ENCODE measurements at places on chromosomes 16 and 17.

GRCh38 chr16:55900616-55901393 is 25.6 kb upstream of the CES5A start:
- no peak for DNase-seq

DNA sequence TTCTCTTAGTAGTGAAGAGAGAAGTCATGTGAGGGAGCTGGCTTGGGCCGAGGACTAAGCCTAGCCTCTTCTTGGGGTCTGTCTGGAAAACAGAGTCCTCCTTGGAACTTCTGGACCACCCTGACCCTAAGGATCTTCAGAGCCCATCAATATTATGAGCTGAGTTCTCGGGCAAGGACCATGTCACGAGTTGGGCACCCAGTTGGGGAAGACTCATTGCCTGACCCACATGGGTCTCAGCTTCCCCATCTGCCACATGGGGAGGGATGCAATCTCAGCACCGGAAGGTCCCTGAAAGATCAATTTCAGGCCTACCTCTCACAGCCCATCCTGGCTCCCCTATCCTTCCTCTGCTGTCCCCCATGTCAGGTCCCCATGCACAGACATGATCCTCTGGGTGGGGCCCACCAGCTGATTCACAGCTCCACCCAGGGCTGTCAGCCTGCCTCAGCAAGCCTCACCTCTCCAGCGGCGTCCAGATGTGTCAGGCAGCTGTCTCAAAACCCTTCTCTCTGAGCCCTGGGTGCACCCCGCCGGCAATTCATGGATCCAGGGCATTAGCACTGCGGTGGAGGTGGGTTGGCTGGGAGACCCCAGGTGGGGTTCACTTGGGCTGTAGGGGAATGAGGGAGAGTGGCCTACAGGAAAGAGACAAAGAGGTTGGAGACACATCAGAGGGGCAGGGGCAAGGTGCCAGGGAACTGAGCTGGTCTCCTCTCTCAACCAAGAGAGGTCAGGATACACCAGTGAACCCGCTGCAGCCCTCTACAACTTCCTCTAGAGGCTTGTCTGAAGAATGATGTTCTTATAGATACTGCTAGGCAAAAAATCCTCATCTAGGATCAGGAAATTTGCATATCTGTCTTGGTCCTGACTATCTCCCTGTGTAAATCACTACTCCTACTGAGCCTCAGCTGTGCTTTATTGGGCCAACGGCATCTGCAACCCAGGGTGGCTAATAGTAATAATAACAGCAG is 1.8 kb downstream of the NLRP1 start:
- DNase-seq: no peak

- no peak for DNase-seq
Observed at GRCh38 chr16:11674001-11674817, 6.0 kb downstream of the SNN start.

DNA sequence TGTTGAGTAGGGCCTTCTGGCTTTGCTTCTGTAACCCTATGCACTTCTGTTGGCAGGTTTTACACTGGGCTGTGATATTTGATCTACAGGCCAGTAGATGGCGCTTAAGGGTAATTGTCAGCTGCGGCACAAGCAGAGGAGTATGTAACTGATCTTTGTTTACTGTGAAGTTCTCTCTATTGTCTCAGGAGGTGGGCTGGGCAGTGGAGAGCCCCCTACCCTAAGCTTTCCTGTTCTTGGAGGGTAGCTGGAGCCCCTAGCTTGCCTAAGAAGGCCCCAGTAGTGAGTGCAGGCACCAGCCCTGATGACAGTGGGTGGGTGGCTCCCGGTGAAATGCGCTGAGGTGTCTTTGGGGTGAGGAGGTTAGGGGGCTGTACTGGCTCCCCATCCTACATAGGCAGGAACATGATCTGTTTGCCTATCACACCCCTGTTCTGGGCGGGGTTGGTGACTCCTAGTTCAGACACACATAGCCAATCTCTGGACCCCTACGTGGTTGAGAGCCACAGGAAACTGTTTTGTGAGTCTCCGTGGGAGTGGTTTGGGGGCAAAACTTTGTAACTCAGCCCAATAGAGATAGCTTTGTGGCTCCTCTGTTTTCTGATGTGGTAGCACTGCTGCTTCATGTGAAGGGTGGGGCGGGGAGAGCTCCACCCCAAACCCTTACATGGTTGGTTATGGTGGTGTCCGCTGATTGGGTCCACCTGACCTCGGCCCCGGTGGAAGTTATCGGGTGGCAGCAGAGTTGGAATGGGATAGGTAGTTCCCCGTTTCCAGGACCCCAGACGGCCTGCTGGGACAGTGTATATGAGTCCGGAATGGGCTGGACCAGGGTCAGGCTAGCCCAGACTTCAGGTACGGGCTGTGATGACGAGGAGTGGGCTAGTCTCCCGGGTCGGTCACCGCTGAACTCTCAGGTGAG is 60.4 kb downstream of the SLFN11 start:
- DNase-seq: peak; percentile 86

GRCh38 chr16:29765167-29766032 is 12.7 kb upstream of the ZG16 start:
- no peak for DNase-seq

- peak; percentile 60 for DNase-seq
Observed at GRCh38 chr16:30953511-30954124, 3.9 kb upstream of the SETD1A start.

- DNase-seq: no peak
Observed at GRCh38 chr17:49523706-49524472, 28.8 kb downstream of the NGFR start.

DNA sequence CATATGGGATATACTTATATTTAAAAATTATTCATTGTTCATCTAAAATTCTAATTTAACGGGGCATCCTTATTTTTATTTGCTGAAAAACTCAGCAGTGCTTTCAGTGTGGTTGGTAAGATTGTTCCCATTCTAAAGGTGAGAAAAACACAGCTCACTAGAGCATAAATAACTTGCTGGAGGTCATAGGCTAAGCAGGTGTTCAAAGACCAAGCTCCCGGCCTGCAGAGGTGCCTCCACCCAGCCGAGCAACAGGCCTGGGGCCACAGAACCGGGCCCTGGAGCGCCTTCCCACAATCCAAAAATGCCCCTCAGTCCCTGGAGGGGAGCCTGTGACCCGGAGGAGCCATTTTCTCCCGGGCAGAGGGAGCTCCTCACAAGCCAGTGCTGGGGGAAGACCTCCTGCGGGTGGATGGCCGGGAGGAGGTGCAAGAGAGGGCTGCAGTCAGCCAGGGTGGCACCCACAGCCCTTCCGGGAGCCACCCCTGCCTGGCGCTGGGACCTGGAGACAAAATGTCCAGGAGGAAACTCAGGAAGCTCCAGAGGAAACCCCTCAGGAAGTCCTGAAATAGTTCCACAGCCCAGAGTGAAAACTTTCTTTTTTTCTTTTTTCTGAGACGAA is 14.7 kb downstream of the ABR start:
- DNase-seq: no peak

GRCh38 chr17:40551879-40552768 is 13.1 kb downstream of the CCR7 start:
- DNase-seq: peak; percentile 99

Measured in foreskin fibroblast (primary cell).